ENCODE measurements at places on chromosomes 11 and 22.

DNA sequence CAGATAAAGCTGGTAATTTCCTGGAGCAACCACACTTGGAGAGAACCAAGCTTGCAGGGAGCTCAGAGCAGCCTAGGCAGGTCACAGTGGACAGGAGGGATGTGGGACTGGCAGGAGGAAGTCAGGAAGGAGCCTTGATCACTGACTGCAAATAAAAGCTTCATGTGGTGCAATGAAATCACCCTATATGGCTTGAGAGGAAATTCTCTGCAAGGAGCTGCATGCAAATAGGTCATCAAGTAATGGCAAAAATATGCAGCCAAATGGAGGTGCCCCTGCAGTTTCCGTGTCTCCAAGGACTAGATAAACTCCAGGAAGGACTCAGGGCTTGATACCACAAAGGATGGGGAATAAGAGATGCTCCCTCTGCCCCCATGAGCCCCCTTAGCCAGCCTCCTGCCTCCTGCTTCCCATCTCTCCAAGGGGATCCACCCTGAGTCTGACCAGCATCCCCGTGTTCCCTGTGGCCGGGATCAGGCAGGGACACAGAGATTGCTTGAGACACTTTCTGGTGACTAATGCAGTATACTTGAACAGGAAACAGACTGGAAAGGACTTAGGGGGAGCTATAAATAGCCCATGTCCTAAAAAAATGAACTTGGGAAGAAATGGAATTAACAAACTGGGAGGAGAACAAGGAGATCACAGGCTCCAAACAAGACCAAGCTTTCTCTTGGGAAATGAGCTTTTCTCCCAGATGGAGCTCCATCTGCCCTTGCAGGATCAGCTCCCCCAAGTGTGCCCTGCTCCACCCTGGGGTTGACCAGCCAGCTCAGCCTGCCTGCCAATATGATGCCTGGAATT is 23.9 kb upstream of the MICAL2 start:
- DNase-seq, result no peak

DNA sequence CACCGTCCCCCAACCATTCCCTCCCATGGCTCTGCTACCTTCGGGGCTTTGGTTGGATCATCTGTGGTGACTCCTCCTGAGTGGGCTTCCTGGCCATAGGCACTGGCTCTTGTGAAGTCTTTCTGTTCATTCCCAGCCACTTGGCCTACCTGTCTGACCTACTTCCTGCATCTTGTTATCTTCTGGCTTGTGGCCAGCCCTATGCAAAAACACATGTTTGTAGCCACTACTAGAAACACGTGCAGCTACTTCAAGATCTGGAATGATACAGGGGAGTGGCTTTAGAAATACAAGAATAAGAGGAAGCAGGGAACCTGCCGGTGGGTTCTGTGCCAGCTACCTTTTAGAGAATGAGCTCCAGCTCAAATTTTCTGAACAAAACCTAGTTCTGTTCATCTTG is 20.9 kb downstream of the RCOR2 start:
- DNase-seq, result no peak

DNA sequence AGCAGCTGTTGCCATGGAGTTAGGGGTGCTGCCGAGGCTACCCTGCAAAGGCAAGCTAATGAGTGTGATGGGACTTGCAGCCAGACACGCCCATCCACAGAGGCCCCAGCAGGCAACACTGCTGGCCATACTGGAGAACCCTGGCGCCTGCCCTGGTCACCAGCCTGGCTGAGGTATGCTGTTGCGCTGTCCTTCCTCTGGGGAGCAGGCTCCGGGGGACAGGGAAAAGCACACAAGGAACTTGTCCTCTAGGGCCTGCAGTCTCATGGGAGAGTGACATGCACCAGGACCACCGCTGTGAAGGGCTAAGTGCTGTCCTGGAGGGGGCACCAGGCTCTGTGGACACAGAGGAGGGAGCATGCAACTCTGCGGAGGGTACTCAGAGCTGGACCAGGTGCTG is 35.8 kb downstream of the TOM1 start:
- DNase-seq, result no peak

- no peak for DNase-seq
Observed at GRCh38 chr11:118068945-118069612, 7.8 kb upstream of the TMPRSS4 start.
